ENCODE measurements at places on chromosomes 4 and X.

DNA sequence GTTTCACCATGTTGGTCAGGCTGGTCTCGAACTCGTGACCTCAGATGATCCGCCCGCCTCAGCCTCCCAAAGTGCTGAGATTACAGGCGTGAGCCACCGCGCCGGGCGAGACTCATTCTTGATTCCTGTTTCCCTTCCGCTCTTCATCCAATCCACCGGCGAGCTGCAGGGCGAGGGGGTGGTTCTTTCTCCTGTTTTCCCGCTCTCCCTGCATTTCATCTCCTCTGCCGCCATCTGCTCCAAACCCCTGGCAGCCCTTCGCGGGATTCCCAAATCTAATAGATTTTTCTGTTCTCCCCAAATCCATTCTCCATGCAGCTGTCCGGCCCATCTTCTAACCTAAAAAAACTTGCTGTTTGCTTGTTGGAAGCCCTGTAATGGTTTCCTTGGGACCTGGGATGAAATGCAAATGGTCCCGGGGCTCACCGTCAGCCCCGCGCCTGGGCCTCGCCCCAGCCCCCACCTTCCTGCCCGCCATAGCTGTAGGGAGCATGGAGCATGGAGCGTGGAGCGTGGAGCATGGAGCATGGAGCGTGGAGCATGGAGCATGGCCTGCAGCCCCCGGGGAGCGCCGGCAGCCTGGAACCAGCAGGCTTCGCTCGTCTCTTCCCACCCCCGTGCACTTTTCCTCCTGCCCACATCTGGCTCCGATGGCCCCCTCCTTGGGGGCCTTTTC is 1.1 kb downstream of the ZFP42 start:
- no peak for DNase-seq

GRCh38 chr4:138595171-138595570 is 353.0 kb upstream of the SLC7A11 start:
- DNase-seq: no peak

DNA sequence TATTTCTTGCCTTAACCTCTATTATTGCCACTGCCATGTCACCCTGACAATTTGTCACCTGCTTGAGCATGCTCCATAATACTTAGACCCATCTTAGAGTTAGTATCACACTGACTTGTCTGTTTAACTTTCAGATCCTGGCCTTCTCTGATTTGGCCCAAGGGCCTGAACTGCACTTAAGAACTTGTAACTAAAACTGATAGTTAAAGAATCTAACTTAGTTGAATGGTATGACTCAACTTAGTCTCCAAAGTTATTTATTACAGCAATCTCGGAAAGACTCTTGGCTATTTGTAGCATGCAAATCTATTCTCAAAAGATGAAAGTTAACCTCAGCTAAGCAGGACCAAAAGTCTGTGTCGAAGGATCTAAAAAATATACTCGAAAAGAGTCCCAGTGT is 72.3 kb downstream of the IGSF1 start:
- no peak for DNase-seq

DNA sequence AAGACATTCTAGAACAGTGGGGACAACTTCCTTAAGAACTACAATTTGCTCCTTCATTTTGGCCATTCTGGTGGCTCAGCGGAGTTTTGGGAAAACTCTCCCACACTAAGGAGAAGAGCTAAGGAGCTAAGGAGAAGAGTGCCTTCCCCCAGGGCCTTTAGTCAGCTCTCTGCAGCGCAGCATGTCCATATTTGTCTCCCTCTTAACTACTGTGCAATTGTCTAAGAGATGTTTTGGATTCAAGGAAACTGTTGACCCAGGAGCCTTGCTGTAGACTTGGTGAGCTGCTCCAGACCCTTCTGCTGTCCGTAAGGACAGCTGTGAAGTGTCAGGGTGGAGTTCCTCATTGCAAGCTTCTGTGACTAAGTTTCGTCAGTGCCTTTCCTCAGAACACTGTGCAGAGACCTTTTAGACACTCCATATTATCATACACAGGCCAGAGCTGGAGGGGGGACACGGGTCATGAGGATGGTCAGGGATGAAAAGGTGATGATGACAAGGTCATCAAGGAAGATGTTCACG is 179.0 kb downstream of the NHS start:
- DNase-seq: no peak

GRCh38 chr4:21982087-21982486 is 33.5 kb upstream of the KCNIP4 start:
- no peak for DNase-seq

GRCh38 chrX:143298663-143299241 is 218.5 kb downstream of the SPANXN3 start:
- DNase-seq: no peak

DNA sequence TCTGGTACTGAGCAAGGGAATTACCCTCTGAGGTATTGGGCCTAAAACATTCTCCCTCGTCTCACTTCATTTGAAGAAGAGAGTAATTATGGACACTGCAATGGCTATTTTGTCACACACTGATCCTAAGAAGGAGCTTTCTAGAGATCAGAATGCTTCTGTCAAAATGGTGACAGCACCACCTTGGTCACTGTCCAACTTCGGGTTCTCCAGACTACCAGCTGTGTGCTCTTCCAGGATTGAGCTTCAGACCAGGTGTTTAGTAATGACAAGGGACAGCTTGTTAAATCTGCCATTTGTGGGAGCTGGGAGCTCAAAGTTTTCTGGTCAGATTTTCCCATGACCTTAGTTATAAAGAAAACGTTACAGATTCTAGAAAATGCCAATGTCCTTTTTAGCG is 105.4 kb downstream of the POLA1 start:
- DNase-seq: no peak

- no peak for DNase-seq
These were observed 95.7 kb downstream of the SPANXN4 start for GRCh38 chrX:143121477-143121876.

- no peak for DNase-seq
These were observed 14.0 kb upstream of the DUSP21 start for GRCh38 chrX:44829832-44830231.

- no peak for DNase-seq
These were observed 4.8 kb upstream of the CCSER1 start for GRCh38 chr4:90122355-90122748.

DNA sequence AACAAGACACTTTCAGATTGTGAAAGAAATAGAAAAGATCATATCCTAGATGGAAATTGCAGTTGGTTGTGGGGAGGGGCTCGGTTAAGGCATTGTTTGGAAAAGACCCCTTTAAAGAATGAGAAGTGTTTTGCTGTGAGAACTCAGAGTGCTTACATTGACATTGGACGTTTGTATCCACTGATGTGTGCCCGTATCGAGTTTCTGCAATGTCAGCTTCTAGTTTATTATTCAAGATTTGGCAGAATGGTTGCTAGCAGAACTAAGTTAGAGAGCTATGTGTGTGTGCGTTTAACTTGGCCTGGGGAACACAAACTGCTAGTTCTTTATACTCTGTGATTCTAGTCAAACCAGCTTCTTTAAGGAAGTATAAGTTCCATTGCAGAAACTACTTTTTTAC is 2702.5 kb downstream of the PCDH7 start:
- no peak for DNase-seq

GRCh38 chr4:151766691-151767090 is 5.9 kb upstream of the GATB start:
- peak; percentile 12 for DNase-seq

Measured in mucosa of descending colon (tissue), 3 donors.